ENCODE measurements at places on chromosomes 11 and 22.

DNA sequence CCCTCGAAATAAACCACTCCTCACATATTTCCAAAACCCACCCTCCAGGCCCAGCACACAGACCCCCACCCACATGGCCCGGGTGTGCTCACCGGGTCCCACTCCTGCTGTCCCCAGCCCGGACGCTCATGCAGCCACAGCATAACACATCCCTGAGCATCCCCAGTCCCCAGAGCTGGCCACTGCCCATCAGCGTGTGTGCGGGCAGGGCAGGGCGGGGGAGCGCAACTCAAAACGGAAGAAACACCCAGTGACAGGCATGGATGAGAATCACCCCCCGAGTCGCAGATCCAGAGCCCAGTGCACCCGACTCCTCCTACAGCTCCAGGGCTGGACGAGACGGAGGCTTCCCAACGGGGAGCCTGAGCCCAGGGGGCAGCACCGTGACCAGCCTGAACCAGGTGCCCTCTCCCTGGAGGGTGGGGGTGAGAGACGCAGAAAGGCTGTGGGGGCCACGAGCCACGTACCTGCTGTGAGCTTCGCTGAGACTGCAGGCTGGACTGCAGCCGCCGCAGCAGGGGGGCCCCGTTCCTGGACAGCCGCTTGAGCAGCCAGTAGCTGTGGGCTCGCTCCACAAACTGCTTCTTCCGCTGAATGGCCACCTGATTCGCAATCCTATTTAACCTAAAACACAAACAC is 23.8 kb downstream of the BRD1 start:
- no peak for DNase-seq

DNA sequence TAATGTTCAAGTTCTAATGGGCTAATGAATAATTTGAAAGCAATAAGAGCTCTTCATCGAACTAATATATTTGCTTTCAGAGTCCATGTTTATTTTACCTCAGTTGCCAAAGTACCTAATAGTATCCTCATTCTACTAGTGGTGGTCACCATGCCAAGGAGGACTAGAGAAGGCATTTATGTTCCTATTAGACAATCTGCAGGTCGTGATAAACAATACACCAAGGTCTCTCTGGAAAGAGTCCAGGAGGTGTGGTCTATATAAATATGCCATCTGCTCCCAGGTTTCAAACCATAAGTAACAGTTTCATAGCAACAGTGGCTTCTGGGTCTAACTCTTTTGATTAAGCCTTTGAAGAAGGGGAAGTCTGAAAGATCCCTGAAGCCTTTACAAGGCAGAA is 42.9 kb downstream of the ARFGAP3 start:
- DNase-seq, result no peak

DNA sequence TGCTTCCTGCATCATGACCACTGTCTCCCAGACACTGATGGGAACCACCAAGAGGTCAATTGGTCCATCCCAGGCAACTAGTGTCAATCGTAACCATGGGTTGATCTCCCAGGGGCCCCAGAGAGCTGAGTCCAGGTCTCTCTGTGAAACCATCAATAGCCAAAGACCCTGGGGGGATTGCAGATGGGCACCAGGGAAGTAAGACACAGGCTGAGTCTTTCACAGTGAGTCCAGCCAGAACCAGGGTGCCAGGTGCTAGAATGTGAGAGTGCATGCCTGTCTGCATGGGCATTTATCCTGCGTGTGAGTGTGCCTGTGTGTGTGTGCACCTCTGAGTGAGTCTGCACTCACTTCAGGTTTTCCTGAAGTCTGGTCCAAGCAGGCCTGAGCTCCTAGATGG is 45.3 kb upstream of the TTC12 start:
- DNase-seq, result no peak

GRCh38 chr11:123973816-123974215 is 3.8 kb downstream of the OR10S1 start:
- no peak for DNase-seq

DNA sequence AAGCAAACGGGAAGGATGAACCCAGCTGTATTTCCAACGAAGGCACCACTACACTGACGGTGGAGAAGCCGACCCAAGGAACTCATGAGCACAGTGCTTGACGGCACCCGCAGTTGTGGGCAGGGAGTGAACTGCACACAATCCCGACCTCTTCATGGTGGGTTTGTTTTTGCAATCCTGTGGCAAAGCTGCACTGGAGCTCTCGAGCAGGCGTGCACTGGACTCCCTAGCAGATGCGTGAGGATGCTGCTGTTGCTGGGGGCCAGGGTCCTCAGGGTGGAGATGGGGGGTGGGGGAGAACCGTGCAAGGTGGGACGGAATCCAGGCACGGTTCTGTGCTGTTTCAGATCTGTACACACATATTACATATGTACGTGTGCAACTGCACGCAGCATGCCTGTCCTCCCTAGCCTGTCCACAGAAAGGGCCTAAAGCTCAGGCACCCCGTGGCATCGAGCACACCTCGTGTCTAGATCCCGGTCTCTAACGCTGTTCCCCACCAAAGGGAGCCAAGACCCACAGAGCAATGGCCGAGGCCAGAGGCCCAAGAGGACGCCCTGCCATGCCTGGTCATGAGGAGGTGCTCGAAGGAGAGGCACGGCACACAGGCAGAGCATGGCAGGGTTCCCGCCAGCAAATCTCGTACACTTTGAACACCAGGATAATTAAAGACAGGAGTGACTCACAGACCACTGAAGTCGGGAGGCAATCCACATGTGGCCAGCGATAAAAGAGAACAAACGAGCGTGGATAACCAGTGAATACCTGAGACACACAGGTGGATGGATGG is 17.6 kb downstream of the ALG12 start:
- DNase-seq, result no peak

DNA sequence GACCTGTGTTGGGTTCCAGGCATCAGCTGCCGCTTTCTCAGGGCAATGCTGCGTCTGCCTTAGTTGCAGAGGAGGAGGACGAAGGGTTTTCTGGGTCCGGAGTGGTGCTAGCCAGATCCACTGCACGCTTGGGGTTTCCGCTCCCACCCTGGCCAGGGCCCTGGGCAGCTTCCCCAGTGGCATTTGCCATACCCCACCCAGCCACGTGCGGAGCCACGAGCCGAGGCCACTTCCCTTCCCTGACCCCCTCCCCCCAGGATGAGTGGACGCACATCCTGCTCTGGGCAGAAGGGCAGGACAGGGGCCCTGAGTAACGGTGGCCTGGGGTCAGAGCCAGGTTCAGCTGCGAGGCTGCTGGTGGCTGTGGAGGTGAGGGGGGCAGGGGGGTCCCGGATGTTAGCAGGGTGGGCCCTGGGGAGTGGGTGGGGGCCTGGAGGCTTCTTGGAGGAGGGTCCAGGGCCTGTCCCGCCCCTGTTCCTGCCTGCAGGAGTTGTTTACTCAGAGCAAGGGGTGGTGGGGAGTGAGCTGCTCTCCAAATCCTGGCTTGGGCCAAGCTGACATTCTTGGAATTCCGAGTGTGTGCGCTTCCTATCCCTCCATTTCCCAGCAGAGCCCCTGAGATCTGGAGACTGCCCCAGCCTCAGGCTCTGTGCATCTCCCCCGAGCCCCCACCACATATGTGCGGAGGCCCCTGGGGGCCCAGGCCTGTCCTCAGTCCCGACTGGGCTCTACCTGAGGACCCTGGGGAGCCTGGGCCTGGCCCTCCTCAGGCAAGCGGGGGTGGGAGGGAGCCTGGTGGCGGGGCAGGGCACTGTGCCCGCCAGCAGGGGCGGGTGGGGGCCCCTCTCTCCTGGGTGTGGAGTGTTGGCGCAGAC is 1.4 kb downstream of the TSPAN4 start:
- no peak for DNase-seq

DNA sequence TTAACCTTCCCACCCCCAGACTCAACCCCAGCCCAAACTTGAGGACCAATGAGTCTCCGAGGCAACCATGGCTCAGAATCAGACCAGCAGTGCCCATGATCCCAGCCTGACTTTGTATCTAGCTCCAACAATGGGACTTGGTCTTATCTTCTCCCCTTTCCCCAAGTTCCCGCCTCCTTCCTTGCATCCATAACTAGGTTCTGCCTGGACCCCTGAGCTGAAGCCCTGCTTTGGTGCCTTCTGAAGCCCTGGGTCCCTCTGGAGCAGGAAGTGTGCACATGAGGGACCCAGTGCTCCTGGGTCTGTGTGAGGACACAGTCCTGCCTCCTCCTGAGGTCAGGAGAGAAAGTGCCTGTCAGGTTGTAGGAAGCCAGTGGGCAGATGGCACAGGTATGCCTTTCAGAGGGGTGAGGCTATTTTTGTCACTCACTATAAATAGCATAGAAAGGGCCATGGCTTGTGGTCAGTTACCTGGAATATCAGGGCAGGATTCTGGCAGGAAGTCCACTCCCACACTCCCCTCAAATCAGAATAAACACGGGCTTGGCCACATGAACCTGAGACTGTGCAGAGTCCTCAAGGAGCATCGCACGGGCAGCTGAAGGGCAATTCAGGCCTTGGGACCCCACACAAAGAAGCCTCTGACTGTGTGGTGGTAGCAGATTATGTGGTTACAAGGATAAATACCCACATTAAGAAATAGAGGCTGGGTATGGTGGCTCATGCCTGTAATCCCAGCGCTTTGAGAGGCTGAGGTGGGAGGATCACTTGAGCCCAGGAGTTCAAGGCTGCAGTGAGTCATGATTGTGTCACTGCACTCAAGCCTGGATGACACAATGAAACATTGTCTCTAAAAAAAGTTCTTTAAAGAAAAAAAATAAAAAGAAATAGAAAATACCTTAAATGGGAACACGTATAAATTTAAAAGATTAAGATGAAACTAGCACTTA is 27.4 kb downstream of the RCN1 start:
- DNase-seq, result no peak

DNA sequence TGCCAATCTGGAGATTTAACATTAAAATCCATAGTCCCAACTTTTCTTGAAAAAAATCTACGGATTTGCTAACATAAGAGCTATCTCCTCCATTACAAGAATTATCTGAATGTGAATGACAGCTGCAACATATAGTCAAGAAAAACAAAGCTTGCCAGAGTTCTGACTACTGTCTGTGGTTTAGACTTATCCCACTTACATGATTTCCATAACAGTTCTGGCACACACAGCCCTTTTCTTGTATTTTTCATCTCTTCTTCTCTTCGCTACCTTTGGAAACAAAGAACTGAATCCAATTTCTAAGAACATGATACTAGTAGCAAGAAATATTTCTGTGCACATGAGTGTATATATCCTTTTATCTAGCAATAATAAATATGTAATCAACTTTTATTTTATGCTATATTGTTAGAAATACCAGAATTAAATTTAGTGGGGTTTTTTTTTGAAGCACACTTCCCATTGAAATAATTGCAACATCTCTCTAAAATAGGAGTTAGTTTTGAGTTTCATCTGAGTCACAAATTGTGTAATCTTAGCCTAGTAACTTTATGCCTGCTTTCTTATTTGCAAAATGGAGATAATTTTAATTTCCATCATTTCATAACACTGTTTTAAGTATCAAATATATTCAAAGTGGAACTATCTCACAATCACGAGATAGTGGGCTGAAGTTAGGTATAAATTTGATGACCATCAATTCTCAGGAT is 1217.6 kb downstream of the JRKL start:
- DNase-seq, result no peak

DNA sequence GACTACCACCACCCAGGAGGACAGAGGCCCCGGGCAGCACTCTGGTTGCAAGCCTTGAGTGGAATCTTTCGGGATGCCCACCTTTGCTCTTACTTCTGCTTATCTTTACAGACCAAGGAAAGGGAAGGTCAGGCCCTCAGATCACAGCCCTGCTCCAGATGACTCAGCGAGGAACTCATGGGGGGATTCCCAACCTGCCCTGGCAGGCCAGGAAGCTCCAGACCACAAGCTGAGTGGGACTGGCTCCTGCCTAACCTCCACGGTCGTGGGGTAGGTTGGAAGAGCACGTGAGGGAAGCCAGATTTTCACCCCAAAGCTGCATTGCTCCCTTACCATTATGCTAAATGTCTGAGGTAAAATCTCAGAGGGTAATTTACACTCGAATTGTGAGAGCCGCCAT is 11.8 kb downstream of the TBC1D10A start:
- DNase-seq, result peak; percentile 43

DNA sequence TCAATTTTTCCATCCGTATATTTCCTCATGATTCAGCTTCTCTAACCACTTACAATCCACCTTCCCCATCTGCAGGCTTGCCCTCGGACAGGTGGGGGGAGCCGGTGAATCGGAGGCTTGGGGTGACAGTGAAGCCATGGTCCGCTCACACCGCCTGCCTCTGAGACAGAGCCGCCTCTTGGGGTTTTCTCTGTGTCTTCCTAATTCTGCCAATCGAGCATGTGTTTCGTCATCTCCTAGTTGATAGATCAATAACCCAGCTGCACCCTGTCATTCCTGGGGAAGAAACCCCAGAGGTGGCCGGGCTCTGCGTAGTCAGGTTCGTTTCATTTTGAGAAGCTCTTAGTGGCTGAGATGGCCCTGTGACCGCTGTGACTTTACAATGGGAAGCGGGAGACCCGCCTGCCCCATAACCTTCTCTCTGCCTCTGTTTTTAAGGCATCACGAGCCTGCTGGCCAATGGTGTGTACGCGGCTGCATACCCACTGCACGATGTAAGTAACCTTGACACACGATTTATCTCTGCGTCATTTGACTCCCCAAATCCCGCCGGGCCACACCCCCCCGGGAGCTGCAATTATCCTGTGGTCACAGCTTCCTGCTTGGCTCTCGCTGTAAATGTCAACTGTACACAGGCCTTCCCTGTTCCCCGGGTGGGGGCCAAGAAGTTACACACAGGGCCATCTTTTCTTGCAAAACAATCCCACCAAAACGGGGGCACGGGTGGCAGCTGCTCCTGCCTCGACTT is 33.3 kb downstream of the ANO1 start:
- no peak for DNase-seq

GRCh38 chr11:126407682-126408288 is 52.3 kb downstream of the ST3GAL4 start:
- DNase-seq, result no peak

GRCh38 chr11:119024430-119025098 is 6.0 kb downstream of the TRAPPC4 start:
- DNase-seq, result no peak

GRCh38 chr22:20637750-20638506 is 130.5 kb downstream of the MED15 start:
- no peak for DNase-seq

DNA sequence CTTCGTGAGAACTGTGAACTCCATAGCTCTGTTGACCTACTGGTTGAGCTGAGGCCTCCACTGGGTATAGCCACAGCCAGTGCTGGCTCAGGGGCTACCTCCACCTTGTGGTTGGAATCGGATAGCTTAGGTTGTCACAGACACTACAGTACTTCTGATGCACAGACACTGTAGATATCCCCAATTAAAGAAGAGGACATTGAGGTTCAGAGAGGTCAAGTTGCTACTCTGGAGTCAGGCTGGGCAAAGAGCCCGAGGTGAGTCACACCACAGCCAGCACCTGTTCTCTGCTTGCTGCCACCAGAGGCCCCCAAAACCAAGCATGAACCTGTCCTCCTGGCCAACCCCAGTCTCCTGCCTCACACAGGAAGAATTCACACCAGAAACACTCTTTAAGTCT is 5.4 kb downstream of the UFD1 start:
- DNase-seq, result no peak

GRCh38 chr11:115214644-115215234 is 289.5 kb downstream of the CADM1 start:
- no peak for DNase-seq

- peak; percentile 37 for DNase-seq
Measured at GRCh38 chr22:38570779-38571364, 889 bp upstream of the DMC1 start.
